ENCODE measurements at places on chromosomes 1 and 21.

GRCh38 chr1:37149296-37149695 lies 115.0 kb upstream of the GRIK3 start:
- DNase-seq: no peak

- peak; percentile 10 for DNase-seq
These were observed 805 bp downstream of the NRIP1 start for GRCh38 chr21:15063814-15064575.

- DNase-seq: no peak
These were observed 7.3 kb upstream of the LGR6 start for GRCh38 chr1:202186327-202186726.

DNA sequence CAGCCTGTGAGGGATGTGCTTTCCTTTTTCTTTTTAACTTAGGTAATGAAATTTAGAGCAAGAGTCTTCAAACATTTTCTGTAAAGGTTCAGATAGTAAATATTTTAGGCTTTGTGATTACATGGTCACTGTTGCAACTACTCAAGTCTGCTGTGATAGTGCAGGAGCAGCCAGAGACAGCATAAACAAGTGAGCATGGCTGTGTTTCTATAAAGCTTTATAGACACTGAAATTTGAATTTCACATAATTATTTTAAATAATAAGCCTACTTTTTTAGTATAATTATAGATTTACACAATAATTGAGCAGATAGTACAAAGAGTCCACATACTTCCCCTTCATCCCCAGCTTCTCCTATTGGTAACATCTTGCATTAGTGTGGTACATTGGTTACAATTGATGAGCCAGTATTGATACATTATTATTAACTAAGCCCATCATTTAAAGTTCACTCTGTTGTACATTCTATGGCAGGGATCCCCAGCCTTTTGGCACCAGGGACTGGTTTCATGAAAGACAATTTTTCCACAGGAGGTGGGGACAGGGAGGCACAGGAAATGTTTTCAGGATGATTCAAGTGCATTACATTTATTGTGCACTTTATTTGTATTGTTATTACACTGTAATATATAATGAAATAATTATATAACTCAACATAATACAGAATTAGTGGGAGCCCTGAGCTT lies 3.0 kb downstream of the ATF6 start:
- DNase-seq: no peak

- DNase-seq: no peak
These were observed 19.6 kb upstream of the PIK3R3 start for GRCh38 chr1:46152016-46152415.

DNA sequence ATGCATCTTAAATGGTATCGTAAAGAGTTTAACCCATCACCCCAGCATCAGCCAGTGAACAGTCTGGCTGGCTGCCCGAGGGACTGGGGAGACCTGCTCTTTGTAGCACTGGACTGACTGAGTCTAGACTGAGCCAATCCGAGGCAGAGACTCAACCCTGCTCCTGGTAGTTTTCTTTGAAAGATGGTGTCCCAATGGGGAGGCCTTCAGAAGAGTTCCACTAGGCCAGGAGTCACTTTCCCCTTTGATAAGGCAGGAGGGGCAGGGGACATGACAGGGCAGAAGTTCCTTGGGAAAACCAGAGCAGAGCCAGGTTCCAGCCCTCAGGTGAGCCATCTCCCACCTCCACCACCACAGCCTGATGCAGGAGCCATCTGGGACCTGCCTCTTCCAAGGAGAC lies 203.5 kb downstream of the CAMTA1 start:
- DNase-seq: no peak

- no peak for DNase-seq
These were observed 367.5 kb upstream of the C1orf174 start for GRCh38 chr1:4267381-4268261.

DNA sequence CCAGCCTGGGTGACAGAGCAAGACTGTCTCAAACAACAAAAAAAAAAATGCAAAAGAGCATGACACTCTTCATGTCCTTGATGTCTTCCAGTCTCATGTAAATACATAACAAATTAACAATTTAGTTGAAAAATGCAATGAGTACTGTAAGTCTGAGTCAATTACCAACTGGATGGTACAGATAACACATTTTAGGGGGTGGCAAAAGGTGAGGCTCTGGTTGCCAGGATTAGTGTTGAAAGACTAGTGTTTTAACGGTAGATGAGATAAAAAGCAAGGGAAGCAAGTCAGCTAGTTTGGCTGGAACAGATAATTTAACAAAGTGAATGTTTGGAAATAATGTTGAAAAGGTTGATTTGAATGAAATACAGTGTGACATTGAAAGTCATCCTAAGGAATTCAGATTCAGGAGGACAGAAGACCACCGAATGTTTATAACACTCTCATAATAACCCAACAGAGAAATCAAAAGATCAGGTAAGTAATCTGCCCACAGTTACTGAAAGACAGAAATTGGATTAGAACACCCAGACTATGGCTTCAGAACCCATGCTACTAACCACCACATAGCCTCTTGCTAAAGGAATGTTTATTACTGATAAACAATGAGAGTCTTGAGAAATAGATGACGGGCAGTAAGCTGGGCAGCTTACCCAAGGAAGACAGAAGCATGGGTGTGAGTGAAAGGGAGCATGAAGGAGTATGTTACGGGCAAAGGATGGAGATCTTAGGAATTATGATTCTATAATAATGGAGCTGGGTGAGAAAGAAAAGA lies 312.4 kb downstream of the HMCN1 start:
- no peak for DNase-seq

GRCh38 chr1:32272557-32273390 lies 19.1 kb upstream of the HDAC1 start:
- DNase-seq: no peak

- DNase-seq: no peak
These were observed 1.9 kb downstream of the CHIT1 start for GRCh38 chr1:203227371-203228083.

GRCh38 chr1:36609241-36610027 lies 126.7 kb upstream of the CSF3R start:
- peak; percentile 35 for DNase-seq

GRCh38 chr1:244056577-244056976 lies 5.5 kb downstream of the ZBTB18 start:
- DNase-seq: no peak

GRCh38 chr1:59305188-59305587 lies 8.3 kb downstream of the FGGY start:
- DNase-seq: no peak

- no peak for DNase-seq
These were observed 179.4 kb downstream of the HIVEP3 start for GRCh38 chr1:41739061-41739955.

DNA sequence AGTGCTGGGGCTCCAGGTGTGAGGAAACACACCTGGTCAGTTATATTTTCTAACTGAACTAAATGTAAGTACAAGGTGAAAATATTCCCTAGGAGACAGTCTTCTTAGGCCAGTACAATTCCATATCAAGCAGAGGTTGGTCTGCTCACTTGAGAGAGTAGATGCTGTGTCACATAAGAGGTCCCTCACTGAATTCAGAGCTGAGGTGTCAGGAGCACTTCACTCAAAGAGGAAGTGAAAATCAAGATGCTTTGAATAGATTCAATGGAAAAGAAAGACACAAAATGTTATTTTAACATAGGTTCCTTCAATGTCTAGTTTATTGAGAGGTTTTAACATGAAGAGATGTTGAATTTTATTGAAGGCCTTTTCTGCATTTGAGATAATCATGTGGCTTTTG lies 4.3 kb upstream of the FCRL3 start:
- no peak for DNase-seq

DNA sequence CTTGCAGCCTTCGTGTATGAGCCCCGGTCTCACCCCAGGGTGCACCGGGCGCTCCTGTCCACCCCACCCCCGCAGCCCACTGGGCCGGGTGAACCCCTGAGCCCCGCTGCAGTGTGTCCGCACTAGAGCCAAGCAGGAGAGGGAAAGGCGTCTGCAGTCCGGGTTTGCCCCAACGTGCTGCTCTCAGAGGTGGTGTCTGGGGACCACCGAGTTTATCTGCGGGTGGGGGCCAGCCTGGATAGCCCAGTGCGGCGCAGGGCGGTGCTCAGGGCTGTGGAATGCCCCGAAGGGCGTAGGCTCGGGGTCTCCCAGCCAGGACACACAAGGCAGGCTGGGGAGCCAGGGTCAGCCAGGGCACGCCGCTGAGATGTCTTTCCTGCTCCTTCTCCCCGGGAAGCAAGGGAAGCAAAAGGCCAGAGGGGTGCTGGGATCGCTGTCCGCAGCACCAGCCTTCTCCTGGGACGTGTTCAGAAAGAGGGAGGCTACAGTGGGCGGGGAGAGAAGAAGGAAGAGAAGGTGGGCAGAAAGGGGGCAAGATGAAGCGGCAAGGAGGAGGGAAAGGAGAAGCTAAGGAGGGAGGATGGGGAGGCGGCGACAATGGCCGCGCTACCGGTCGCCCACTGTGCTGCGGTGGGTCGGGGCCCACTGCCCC lies 56.6 kb downstream of the MAB21L3 start:
- no peak for DNase-seq

- DNase-seq: no peak
These were observed 153.5 kb downstream of the LRRC40 start for GRCh38 chr1:70051926-70052325.

DNA sequence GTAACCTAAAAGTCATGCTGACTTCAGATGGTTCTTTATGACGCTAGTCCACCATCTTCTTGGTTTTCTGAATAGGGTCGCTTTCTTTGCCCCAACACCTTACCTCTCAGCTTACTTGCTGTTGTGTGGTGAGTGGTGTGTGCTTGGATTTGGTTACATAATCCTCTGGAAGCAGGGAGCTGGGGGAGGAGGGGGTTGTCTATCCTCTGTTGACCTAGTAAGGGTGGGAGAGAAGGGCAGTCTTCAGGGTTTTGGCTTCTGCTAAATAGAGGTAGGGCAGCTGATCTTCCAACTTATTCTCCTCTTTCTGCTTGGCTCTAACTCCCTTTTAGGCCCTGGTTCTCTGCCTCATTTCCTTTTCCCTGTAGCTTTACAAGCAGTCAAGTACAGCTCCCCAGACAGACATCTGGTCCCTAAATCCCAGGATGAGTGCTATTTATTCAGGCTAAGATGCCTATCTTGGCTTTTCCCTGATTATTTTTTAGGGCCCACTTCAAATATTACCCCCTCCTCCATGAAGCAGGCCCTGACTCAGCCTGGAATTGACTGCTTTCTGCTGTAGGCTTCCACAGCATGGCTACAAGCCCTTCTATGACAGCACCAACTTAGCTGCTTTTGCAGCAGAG lies 6.4 kb upstream of the REN start:
- no peak for DNase-seq

- peak; percentile 50 for DNase-seq
These were observed 22.6 kb downstream of the RCAN1 start for GRCh38 chr21:34592120-34592955.

GRCh38 chr1:10687782-10688408 lies 108.6 kb downstream of the CASZ1 start:
- DNase-seq: no peak

- no peak for DNase-seq
These were observed 47.9 kb downstream of the SLC66A1 start for GRCh38 chr1:19360016-19360415.

GRCh38 chr1:14724678-14725077 lies 126.2 kb downstream of the KAZN start:
- DNase-seq: no peak

- no peak for DNase-seq
These were observed 22.7 kb downstream of the MAP7D1 start for GRCh38 chr1:36178471-36179219.

GRCh38 chr1:165143437-165144065 lies 213.0 kb downstream of the LMX1A start:
- peak; percentile 41 for DNase-seq

- no peak for DNase-seq
These were observed at the start of gene MYOM3 for GRCh38 chr1:24111996-24112779. Gene MYOM3, minus strand, starts transcription at chr1:24112135. Its CDS starts 3,499 bp downstream, at chr1:24108636.

DNA sequence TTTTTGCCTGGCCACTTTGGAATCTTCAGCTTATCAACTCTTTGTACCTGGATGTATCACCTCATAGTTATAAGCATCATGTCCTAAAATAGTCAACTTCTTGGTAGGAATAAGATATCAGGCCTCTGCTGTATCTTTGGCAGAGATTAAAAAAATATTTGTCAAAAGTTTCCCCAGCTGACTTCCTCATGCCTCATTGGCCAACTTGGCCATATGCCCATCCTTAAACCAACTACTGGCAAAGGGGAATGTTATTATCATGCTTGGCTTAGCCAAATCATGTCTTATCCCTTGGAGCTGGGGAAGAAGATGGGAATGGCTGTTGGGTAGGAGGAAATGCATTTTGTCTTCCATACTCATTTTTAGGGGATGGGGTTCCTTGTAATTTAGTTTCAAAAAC lies 23.4 kb downstream of the NFASC start:
- no peak for DNase-seq

DNA sequence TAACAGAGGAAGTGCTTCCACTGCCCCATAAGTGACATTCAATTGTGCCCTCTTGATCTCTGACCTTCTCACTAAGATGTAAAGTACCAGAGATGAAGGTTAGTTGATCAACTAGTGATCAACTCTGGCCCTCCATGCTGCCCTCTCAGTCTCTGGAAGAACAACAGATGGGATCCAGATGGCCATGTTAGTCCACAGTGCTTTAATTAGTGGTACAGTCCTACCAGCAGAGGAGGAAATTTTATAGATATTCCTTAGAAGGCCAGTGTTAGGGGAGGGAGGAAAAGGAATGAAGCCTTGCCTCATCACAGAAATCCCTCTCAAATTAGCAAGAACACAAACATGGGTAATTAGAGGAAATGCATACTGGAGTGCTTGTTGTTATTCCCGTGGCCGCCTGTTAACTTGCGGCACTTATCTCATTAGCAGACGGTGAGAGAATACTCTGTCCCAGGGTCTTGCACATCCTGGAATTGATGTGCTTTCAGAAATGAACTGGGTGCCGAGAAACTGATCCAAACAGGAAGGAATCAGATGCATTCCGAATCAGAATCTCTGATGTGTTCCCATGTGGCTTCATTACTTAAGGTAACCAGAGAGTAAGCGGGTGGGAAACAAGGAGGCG lies 91.1 kb upstream of the RGS4 start:
- no peak for DNase-seq

DNA sequence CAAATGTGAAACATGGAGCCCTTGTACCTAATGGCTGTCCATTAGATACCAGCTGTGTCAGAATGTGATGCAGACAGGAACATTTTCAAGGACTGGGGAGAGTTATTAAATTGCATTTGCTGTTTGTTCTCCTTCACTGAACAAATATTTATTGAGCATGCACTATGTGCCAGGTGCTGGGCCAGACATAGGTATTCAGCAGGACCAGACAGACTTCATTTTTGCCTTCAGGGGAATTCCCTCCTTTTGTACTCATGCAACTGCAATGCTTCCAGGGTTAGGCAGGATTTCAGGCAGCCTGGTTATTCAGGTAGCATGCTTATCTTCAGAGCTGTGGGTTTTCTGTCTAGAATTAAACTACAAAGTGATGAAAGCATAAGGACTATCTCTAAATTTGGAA lies 64.2 kb upstream of the SMYD2 start:
- DNase-seq: no peak
